ENCODE measurements at places on chromosomes 6 and 20.
A peak's percentile ranks its signal among the peaks of the same experiment; 100 is the strongest.

DNA sequence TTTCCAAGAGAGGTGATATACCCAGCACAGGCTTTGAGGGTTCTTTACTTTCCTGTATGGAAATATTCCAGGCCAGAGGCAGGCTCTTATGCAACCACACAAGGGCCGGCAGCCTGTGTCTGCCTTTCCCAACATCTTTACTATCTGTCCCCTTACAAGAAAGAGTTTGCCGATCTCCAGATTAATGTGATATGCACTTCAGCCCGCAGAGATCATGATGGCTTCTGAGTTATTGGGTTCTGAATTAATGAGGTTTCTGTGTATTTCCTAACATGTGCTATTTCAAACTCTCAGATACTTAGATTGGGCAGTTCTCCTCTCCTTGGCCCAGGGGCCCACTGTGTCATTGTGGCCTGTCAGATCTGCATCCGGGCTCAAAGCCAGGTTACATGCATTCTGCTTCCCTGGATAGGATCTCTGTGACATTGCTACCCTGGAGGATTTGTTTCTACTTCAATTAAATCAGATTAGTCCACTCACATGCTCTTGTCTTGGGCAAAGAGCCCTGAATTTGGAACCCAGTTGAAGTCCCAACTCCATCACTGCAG, 56.6 kb downstream of the TGM2 start:
- DNase-seq = peak; percentile 63

GRCh38 chr6:75484535-75484934, 9.1 kb downstream of the FILIP1 start:
- DNase-seq = no peak

- no peak for DNase-seq
Measured at GRCh38 chr20:19990850-19991249, 26.3 kb upstream of the NAA20 start.

DNA sequence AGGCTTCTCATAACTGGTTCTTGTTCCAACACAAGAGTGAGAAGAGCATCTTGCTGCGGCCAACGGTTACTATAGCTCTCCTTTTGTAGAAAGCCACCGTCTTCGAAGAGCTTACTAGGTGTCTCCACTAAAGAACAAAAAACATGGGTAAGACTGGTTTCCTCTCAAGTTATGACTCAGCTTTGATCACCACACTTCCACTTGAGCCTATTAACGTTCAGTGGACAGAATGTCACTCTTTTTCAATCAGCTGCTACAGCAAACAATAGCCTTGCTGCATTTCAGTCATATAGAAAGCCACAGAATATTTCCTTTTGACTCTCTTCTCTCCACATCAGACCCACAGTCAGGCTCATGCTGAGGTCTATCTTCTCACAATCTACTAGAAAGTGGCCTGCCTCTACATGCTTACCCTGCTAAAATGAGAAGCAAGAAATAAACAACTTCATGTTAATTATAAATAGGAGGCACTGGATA, 243.5 kb upstream of the PREP start:
- DNase-seq = no peak

- peak; percentile 82 for DNase-seq
Measured at GRCh38 chr20:23061734-23062561, 12.5 kb upstream of the THBD start.

DNA sequence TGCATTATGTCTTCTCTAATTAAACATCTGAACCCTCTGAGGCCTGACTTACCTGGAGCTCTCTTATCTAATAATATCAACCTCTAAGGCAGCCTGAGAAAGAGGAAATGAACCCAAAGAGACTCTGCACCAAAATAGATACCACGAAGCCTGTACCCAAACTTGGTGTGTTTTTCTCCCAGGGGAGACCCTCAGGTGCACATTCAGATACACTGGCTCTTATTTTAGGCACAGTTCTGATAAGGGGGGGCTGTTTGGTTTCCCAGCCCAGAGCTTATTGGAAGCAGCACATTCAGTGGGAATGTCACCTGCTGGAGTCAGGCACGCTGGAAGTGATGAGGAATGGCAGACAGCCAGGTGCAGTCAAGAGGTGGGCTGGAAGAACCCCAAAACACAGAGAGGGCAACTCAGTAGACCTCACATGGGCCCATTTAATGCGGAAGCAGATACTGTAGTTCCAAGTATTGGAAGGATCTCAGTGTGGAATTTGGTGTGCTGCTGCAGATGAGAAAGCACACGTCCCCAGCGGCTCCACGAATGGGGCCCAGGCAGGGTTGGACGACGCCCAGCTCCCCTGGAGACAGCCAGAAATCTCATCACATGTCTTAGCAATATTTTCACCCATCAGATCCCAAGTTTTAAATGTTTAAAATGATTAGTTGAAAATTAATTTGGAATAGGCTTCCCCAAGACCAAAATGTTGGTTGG, 9.7 kb upstream of the CCR6 start:
- no peak for DNase-seq
